M059J (cell line): ENCODE measurements at places on chromosomes 5 and 9. TPM values are rescaled to one million over a fixed set of nuclear protein-coding genes. Genes with fewer than 3 reads are reported as not detected.

GRCh38 chr9:27888661-27889295 is 315.5 kb upstream of the C9orf72 start:
- peak; percentile 9 for DNase-seq

SPATA31E1 gene
- total RNA-seq, result not detected in 2 replicates

TSPAN17 gene
- total RNA-seq, result 16.6 and 27.8 TPM in 2 replicates

DNA sequence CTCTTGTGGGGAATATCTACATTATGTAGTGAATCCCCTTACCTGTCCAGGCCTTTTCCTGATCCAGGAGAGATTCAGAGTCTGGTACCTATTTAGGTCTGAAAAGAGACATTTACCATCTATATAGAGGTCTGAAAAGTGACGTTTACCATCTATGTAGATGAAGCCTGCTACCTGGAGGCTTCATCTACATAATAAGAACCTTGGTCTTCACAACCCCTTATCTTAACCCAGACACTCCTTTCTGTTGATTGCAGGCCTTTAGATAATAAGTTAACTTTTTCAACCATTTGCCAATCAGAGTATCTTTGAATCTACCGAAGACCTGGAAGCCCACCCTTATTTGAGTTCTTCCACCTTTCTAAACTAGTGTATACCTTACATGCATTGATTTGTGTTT is 113.0 kb upstream of the DMRT1 start:
- DNase-seq, result no peak

- no peak for DNase-seq
These were observed 10.5 kb downstream of the PFDN1 start for GRCh38 chr5:140292212-140293036.

PCDHA1 gene
- total RNA-seq, result 0.05 TPM in 1 of 2 replicates, not detected in the other

FOXD4L3 gene
- total RNA-seq, result not detected in 2 replicates

DNA sequence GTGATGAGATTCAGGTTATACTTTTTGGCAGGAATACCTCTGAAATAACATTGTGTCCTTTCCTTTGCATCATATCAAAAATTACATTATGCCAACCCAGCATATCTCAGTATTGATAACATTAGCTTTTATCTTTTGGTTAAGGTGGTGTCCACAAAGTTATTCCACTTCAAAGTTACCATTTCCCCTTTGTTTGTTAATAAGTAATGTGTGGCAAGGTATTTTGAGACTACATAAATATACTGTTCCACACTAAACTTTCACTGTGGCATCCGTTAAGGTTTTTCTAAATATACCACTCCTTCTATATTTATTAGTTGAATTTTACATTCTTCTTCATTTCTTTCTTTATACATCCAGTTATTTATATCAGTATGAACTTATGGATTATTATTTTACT is 14.1 kb upstream of the ARHGEF37 start:
- no peak for DNase-seq

ATP10B gene
- total RNA-seq, result 0.05 TPM in 1 of 2 replicates, not detected in the other

- DNase-seq, result no peak
These were observed 203.4 kb upstream of the SEMA6A start for GRCh38 chr5:116778032-116778431.

DNA sequence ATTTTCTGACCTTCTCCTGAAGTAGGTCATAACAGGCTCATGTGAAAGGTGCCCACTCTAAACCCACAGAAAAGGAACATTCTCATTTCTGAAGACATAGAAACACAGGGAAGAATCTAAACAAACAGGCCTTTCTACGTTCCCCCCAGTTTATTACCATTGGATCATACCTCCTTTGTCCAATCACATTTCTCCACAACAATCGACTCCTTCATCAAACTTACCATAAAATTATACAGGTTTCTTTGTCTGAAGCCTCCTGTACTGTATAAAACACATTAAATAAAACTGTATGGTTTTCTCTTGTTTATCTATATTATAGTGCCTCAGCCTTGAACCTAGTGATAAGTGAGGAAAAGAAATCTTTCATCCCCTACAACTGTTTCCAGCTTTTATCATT is 340.7 kb downstream of the ENC1 start:
- no peak for DNase-seq

COQ4 gene
- 54.8 and 59.2 TPM in 2 replicates for total RNA-seq

GRCh38 chr5:54670281-54670680 is 152.7 kb downstream of the SNX18 start:
- DNase-seq, result no peak

DNA sequence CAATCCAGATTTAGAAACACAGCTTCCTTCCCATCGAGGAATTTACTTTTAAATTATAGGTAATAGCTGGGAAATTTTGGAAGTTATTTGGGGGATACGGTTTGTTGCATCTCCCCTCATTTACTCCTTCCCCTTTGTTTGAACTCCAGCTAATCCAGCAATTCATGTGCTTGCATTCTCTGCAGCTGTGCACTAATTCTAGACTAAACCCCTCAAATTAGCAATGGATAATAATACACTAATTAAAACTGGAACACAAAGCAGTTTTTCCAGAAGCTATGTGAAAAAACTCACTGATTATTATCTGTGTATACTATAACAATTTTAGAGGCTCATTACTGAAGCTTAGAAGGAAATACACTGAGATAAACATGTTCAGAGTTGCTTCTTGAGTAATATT is 751.2 kb upstream of the ZNF608 start:
- DNase-seq, result no peak

DNA sequence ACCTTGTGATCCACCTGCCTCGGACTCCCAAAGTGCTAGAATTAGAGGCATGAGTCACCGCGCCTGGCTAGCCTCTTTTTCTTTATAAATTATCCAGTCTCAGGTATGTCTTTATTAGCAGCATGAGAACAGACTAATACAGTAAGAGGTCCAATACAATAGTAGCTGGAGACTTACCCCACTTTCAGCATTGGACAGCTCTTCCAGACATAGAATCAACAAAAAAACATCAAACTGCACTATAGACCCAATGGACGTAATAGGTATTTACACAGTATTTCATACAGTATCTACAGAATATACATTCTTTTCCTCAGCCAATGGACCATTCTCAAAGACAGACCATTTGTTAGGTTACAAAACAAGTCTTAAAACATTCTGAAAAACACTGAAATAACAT is 6.1 kb upstream of the RCL1 start:
- DNase-seq, result no peak

- no peak for DNase-seq
These were observed 14.6 kb downstream of the TRIM14 start for GRCh38 chr9:98104445-98104881.

DNA sequence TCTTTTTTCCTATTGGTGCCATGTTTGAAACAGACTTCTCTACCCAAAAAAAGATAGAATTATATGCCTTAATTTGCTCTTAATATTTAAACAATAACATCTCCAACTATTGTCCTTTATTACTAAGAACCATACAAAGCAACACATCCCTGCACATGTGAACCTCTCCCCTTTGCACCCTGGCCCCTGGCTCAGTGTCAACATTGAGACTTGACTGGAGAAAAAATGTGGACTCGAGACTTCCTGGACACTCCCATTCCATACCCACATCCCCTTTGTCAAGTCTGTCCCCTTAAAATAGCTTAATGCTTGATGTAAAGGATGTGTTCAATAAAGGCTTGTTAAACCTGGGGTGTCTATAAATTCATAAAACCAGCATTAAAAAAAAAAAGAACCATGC is 53.2 kb downstream of the TTC39B start:
- no peak for DNase-seq
